ENCODE measurements at places on chromosomes 4 and X.

DNA sequence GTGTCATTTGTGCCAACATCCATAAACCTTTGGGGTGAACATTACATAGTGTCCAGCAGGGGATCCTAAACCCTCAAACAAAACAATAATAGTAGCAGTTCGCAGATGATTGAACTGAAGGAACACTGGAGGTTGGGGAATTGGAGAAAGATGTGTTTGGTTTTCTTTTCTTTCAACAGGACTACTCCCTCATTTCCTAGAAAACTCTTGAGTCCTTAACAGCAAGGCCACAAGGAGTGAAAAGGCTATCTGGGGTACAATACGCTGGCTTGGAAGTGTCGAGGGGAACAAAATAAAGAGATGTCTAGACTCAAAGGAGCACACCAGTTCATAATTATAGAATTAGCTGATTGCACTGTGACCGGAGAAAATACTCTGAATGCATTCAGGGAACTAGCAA lies 72.1 kb downstream of the IDS start:
- no peak for DNase-seq

- DNase-seq: no peak
Measured at GRCh38 chr4:114420069-114420468, 178.5 kb upstream of the UGT8 start.

DNA sequence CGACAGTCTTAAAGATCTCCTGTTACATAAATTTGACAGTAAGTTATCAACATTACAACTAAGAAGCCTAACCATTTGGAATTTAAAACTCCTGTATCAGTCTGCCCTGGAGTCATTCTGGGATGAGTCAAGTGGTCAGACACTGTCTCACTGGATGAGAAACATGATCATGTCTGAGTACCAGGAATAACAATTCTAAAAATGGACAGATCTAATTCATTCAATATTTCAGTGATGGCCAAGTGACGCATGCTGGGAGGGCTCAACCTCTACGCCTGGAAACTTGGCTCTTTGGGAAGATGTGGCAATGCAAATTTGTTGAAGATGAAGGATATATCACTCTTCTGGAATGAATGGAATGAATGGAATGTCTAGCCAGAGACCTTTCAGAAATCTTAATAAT lies 1427.2 kb downstream of the STIM2 start:
- DNase-seq: no peak

- DNase-seq: no peak
Measured at GRCh38 chr4:174119051-174119450, 164.4 kb downstream of the FBXO8 start.

- no peak for DNase-seq
Measured at GRCh38 chr4:99054428-99054994, 34.1 kb downstream of the ADH5 start.

DNA sequence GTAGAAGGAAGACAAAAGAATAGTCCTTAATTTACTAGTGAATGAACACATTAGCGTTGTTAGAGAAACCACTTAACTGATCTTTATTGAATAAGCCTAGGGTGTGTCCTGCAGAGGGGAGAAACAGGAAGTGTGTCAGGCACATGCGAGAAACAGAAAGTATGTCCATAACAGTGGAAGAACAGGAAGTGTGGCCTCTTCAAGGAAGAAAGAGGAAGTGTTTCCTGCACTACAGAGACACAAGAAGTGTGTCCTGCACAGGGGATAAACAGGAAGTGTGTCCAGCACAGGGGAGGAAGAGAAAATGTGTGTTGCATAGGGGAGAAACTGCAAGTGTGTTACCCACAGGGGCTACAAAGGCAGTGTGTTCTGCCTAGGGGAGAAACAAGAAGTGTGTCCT lies 539.6 kb upstream of the PRKX start:
- no peak for DNase-seq

GRCh38 chrX:81367291-81367690 lies 165.4 kb downstream of the SH3BGRL start:
- DNase-seq: no peak

DNA sequence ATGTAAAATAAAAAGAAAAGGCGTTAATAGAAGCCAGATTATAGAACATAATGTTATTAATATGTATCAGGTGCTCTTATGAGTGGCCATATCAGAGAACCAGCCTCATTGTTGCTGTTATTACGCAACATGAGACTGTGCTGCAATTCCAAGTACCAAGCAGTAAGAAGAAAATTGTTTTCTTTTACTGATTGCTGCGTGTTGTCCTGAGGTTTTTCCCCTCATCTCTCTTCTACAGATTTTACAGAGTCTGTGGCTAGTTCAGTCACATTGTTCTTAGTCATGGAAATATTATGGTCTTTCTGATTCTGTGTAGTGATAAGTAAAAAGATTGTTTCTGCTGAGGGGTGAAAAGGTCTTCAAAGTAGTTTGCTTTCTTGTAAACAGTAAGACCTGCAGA lies 55.9 kb downstream of the NPNT start:
- DNase-seq: no peak

GRCh38 chrX:117851025-117851424 lies 265.6 kb downstream of the KLHL13 start:
- DNase-seq: no peak

All from hematopoietic multipotent progenitor cell treated with erythropoietin and hydrocortisone succinate and interleukin-3 and kit ligand, for 17 days (in vitro differentiated cells).